B cell (primary cell): ENCODE measurements at places on chromosomes 7 and 10.

DNA sequence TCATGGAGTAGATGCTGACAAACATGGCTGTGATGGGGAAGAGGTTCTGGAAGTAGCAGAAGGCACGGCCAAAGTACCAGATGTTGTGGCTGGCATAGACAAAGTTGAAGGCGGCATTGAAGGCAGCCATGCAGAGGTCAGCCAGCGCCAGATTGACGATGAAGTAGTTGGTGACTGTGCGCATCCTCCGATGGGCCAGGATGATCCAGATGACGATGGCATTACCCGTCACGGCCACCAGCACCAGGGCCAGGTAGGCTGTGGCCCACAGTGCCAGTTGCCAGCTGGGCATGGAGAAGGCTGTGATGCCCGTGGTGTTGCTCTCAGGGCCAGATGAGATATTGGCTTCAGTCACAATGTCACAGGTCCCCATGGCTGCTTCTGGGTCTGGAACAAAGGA, 767 bp downstream of the TACR2 start:
- no peak for DNase-seq

DNA sequence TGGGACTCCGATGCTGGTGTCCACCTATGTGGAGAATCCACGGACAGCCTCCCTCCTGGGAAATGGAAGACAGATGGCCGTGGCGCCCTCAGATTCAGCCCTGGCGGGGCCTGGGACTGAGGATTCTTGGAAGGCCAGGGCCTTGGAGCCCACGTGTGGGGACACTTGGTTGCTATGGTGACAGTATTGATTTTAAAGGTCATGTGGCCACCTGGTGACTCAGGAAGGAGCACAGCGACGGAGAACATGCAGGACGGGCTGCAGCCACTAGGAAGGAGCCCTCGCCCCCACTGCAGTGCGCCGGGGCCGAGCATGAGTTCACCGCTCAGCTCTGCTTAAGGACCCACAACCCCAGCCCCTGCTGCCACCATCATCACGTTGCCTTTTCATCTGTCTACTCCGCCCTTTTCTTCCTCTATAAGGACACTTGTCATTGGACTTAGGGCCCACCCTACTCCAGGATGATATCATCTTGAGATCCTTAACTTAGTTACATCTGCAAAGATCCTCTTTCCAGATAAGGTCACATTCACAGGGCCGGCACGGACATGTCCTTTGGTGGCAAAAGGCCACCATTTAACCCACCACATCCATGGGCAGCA, 3.7 kb upstream of the STK32C start:
- no peak for DNase-seq

- DNase-seq: peak; percentile 4
These were observed 166.6 kb downstream of the ARHGAP21 start for GRCh38 chr10:24556750-24557742.

GRCh38 chr10:112404617-112405016, 30.7 kb downstream of the ACSL5 start:
- DNase-seq: no peak

DNA sequence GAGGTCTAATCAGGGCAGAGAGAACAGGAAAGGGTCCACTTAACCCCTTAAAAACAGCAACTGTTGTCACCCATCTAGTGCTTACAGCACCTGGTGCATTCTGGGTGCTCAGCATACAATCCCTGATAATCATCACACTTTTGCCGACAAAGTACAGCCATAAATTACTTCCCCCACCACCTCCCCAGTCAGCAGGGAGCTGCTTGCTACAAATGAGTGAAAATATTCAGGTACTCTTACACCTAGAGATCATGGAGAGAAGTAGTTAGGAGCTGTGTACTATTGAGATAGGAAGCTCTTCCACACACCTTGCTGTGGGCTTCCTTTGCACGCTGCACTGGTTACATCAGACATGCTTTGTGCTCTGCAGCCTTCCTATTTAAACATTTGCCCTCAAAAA, 723.5 kb upstream of the GALNT17 start:
- peak; percentile 25 for DNase-seq
